ENCODE measurements at places on chromosomes 5 and 9.

DNA sequence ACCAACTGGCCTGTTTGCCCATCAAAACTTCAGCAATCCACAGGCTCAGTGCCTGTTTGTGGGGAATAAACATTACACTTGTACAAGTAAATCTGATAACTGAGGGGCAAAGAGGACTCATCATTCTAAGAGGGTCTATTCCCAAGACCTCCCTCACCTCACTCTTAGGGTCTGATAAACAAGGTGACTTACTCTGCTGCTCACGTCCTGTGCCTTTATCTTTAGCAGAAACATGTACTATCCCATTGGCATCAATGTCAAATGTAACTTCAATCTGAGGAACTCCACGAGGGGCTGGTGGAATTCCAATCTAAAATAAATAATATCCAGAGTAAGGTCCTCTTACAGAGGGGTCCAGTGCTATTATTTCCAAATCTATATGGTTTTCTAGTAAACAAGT lies 14.6 kb upstream of the ETF1 start:
- no peak for DNase-seq

GRCh38 chr5:15338546-15338945 lies 161.4 kb upstream of the FBXL7 start:
- no peak for DNase-seq

DNA sequence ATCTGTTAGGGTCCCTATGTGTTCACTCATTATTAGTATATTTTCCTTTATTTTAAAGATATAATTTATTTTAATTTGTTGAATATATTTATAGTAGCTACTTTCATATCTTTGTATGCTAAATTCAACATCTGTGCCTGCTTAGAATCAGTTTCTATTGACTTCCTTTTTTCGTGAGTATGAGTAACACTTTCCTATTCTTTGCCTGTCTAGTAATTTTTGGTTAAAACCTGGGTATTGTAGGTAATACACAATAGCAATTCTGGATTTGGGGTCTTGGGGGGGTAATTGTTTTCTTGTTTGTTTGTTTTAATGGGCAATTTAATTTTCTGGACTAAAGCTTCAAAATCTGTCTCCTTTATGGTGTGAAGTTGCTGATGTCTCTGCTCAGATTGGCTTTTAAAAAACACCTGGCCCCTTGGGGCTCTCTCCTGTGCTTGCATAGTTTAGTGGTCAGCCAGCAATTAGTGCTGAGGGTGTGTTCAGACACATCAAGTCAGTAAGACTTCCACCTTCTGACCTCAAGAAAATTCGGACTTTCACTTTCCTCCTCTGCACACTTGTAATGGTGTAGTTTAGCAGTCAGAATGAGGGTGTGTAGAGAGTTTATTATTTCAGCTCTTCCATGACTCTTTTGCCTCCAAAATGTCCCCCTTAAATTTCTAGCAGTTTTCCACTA lies 124.4 kb upstream of the MAP1B start:
- DNase-seq, result no peak

GRCh38 chr5:178788381-178789085 lies 58.1 kb upstream of the ZNF354A start:
- DNase-seq, result no peak

- no peak for DNase-seq
Measured at GRCh38 chr5:157748760-157749461, 5.4 kb downstream of the LSM11 start.

DNA sequence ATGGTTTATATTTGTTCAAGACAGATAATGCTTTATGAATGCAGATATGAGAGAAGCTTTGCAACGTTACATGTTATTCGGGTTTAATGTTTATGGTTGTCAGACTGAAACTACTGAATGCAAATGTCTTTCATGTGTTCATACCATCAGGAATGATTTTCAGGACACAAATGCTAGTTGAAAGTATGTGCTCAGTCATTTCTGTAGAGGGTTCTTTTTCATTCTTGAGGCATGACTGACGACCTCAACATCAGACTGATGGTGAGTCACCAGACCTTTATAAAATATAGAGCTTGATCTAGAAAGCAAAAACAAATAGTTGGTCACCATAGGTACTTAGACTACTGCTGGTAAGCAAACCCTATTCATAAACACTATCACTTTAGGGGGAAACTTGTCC lies 287.3 kb upstream of the NUDT12 start:
- no peak for DNase-seq

GRCh38 chr9:116451500-116452115 lies 235.5 kb upstream of the TRIM32 start:
- DNase-seq, result no peak

GRCh38 chr5:141084487-141084989 lies 9.9 kb upstream of the PCDHB2 start:
- DNase-seq, result no peak

DNA sequence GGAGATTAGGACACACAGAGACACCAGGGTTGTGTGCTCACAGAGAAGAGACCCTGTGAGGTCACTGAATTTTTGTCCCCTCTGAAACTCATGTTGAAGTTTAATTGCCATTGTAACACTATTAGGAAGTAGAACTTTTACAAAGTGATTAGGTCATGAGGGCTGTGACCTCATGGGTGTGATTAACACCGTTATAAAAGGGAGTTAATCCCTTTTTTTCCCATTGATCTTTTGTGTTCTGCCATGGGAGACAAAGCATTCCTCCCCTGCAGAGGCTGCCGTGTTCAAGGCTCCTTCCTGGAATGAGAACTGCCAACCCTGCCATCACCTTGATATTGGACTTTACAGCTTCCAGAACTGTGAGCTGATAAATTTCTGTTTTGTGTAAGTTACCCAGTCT lies 221.0 kb downstream of the ADCY2 start:
- DNase-seq, result no peak
